HT1080 (cell line): ENCODE measurements at places on chromosomes 3 and 15. TPM values are rescaled to one million over a fixed set of nuclear protein-coding genes. Genes with fewer than 3 reads are reported as not detected.

GRCh38 chr3:173615661-173616060, 218.1 kb downstream of the NLGN1 start:
- DNase-seq, result no peak

GRCh38 chr3:119632216-119632615, 28.2 kb downstream of the POPDC2 start:
- no peak for DNase-seq

DNA sequence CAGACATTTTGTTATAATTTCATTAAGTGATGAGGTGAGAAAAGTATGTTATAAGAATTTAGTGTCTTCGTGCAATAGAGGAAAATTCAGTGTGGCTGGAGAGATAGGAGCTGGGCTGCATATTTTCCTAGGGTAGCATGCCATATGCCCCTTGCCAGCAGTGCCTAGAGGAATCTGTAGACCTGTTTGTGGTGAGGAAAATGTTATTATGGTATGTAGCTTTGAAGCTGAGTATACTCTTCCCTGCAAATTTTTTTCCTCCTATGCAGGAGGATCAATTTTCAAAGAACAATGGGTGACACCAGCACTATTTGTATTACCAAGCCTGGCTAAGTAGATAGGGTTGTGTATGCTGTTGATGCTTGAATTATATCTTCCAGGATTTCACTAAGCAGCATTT, 200.6 kb downstream of the EDEM1 start:
- DNase-seq, result no peak

GRCh38 chr3:24434651-24435050, 60.0 kb downstream of the THRB start:
- no peak for DNase-seq

DNA sequence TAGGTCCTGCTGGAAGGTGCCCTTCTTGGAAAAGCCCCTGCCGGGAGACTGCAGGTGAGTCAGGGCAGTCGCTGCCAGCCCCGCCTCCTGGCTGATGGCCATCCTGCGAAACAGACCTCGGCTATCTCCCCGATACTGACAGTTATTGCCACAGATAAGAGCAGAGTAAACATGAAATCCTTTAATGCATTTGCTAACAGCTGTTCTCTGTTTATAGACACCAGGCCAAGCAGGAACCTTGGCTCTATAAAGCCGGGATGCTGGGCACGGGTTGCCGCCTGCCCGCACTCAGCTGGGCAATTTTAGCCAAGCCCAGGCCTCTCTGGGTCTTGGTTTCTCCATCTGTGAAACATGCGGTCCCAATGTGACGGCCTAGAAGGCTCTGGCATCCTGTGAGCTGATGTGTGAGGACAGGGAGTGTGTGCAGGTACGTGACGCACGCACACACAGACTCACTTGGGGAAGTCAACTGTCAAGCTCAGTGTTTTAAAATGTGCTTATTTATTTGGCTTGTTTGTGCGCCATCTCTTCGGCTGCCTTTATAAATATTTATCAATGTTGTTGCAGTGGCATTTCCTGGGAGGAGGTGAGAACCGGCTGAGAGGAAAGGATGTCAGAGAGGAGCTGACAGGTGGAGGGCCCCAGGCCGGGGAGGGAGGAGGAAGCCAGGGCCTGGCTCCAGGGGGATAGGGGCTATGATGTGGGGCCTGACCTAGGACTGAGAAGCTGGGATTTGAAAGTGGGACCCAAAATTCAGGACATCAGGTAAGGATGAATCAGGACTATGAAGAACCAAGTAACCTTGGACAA, 50.8 kb upstream of the PRR23E start:
- DNase-seq, result no peak

- no peak for DNase-seq
Measured at GRCh38 chr3:170003881-170004356, 33.9 kb upstream of the GPR160 start.

Gene ZNF501
- total RNA-seq, result 0.07 TPM in 1 of 2 replicates, not detected in the other
